ENCODE measurements at places on chromosomes 1 and 21.

DNA sequence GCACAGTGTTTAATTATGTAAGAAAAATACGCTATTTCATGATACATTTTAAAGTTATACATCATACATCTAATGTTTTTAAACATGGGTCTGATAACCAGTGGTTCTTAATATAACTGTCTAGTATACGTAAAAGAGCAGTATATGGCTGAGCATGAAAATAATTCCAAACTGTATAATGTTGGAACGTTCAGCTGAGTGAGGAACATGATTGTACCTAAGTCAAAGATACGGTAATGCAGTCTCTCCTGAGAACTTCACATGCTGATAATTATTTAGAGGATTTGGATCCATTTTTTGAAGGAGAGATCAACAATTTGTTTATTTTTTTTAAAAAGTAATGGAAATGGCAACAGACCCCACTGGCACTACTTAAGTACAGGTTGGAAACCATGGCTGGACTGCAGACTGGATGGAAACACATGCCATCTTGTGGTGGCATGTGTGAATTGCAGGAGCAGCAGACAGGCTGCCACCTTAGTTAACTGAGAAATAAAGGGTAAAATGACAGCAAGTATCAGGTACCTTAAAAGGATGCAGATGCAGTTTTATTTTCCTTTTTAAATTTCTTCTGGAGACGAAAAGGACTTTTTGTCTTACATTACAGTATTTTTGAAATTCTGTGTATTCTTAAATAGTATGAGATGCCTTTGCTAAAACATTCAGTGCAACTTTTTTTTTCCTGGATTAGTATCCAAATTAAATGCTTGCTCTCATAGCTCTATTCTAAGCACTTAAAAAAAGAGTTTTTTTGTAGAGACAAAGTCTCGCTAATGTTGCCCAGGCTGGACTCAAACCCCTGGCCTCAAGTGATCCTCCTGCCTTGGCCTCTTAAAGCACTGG lies 73.8 kb downstream of the MTR start:
- DNase-seq: peak; percentile 14

DNA sequence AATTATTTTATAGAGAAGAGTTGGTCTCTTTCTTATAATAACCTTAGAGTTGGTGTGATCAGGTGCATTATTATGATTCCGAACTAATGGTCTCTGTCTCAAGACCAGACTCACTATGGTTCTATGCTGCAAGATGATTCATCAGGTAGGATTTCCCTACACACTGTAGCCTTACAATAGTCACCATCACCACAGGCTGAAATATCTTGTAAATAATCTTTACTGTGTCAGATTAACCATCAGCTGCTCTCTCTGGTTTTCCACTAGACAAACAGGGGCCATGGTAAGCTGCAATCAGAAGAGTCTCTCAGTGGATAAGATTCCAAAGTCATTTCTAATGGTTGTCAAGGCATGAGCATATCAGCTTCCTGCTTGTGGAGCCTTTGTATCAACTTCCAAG lies 4.4 kb upstream of the GBP4 start:
- DNase-seq: no peak

DNA sequence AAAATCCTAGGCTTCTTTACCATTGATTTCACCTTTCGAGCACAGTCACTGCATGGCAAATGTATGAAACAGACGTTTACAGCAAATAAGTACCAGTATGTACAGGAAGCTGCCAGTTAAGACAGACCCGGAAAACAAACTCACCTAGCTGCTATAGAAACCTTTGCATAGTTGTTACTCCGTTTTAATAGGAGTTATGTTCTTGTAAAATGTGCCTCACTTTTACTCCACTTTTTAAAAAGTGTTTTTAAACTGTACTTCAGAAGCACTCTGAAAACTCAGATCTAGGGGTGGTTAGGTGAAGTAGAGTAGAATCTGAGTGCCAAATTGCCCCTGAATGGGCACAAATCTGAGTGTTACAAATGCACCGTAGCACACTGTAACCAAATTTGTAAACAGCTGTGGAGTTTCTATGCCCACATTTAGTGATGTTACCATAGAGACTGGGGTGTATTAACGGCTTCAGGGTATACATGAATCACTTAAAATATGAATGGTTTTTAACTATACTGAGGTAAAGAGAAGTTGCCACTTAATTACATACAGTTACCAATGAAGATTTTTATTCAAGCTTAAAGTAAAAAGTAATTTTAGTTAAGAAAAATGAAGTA lies 30.7 kb downstream of the CNIH4 start:
- no peak for DNase-seq

- DNase-seq: no peak
These were observed 39.7 kb upstream of the MAP10 start for GRCh38 chr1:232765542-232765941.

DNA sequence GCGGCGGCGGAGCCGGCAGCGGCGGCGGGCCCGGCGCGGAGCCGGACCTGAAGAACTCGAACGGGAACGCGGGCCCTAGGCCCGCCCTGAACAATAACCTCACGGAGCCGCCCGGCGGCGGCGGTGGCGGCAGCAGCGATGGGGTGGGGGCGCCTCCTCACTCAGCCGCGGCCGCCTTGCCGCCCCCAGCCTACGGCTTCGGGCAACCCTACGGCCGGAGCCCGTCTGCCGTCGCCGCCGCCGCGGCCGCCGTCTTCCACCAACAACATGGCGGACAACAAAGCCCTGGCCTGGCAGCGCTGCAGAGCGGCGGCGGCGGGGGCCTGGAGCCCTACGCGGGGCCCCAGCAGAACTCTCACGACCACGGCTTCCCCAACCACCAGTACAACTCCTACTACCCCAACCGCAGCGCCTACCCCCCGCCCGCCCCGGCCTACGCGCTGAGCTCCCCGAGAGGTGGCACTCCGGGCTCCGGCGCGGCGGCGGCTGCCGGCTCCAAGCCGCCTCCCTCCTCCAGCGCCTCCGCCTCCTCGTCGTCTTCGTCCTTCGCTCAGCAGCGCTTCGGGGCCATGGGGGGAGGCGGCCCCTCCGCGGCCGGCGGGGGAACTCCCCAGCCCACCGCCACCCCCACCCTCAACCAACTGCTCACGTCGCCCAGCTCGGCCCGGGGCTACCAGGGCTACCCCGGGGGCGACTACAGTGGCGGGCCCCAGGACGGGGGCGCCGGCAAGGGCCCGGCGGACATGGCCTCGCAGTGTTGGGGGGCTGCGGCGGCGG lies 1.0 kb downstream of the ARID1A start:
- DNase-seq: peak; percentile 48

- DNase-seq: no peak
These were observed 35.9 kb downstream of the HEATR1 start for GRCh38 chr1:236568285-236568894.

- no peak for DNase-seq
These were observed 26.8 kb downstream of the RAB3B start for GRCh38 chr1:51963592-51964308.

GRCh38 chr1:33606272-33606671 lies 133.8 kb downstream of the ZSCAN20 start:
- no peak for DNase-seq

DNA sequence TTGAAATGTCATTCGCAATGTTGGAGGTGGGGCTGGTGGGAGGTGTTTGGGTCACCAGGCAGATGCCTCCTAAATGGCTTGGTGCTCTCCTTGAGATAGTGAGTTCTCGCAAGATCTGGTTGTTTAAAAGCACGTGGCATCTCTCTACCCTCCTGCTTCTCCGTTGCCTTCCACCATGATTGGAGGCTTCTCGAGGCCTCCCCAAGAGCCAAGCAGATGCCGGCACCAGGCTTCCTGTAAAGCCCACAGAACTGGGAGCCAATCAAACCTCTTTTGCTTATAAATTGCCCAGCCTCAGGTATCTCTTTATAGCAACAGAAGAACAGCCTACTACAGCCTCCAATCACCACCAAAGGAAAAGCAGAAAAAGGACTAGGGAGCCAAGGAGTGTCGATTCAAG lies 80.5 kb downstream of the PDE9A start:
- no peak for DNase-seq

DNA sequence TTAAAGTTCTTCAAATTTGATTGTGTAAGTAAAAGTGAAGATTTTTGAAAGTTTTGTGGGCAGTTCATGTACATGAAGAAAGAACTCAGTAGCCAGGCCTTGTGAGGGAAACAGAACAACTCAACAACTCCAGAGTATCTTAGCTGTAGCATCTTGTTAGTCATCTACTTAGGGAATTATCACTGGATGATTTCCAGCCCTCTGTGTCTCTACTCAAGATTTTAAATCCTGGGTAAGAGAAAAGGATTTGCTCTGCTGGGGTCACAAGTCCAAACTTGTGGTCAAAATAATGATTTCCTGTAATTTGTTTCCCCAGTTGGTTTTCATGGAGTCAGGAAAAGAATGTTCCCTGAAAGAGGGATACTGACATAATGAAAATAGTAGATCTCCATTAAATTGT lies 8.2 kb downstream of the OR10T2 start:
- no peak for DNase-seq

- no peak for DNase-seq
These were observed 73.3 kb upstream of the SLC44A3 start for GRCh38 chr1:94746635-94747525.

- no peak for DNase-seq
These were observed 428.2 kb downstream of the MRPL39 start for GRCh38 chr21:25179116-25179515.

GRCh38 chr21:17901458-17902079 lies 82.4 kb upstream of the C21orf91 start:
- DNase-seq: no peak

DNA sequence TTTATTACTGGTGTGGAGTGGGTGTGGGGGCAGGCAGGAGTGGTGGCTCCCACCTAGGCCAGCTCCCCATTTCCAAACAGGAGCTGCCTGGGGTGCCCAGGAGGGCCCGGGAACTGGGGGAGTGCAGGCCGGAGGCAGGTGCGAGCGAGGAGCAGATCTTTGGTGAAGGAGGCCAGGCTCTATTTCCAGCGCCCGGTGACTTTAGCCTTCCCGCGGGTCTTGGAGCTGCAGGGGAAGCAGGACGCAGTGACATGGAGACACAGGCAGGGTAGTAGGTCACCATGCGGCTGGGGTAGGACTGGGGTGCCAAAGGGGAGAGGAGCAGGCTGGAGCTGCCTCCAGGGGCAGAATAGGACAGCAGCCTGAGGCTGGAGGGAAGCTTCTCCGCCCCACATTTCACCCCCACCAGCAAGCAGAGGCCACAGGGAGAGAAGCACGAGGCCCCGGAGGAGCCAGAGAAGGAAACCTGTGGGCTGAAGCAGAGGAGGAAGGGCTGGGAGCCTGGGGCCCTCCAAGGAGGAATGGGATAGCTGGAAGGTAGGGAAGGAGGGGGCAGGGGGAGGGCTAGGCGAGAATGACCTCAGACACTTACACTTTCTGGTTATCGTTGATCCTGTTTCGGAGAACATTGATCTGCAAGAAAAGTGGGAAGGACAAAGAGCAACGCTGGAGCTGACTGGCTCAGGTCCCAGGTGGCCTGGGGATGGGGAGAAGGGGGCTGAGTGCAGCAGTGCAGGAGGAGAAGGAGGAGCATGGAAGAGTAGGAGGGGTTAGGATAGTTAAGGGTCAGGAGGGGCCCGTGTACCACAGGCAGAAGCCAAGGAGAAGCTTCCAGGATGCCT lies 18.2 kb downstream of the TNNT2 start:
- no peak for DNase-seq

GRCh38 chr1:182101415-182102042 lies 40.0 kb upstream of the ZNF648 start:
- no peak for DNase-seq

DNA sequence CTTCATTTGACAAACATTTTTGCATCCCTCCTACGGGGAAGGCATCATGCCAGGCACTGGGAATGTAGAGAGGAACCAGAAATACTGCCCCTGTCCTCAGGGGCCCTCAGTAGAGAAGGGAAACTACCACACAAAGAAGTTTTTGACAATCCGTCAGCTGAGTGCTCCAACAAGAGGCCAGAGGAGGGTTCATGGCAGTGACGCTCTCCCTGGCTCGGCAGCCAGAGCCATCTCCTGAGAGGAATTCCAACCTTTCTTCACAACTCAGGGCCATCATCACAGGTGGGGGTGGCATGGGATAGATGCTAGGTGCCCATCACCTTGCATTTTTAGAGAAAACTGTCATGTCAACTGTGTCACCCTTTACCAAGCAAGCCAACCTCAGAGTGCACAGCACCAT lies 154.1 kb downstream of the HIVEP3 start:
- no peak for DNase-seq

DNA sequence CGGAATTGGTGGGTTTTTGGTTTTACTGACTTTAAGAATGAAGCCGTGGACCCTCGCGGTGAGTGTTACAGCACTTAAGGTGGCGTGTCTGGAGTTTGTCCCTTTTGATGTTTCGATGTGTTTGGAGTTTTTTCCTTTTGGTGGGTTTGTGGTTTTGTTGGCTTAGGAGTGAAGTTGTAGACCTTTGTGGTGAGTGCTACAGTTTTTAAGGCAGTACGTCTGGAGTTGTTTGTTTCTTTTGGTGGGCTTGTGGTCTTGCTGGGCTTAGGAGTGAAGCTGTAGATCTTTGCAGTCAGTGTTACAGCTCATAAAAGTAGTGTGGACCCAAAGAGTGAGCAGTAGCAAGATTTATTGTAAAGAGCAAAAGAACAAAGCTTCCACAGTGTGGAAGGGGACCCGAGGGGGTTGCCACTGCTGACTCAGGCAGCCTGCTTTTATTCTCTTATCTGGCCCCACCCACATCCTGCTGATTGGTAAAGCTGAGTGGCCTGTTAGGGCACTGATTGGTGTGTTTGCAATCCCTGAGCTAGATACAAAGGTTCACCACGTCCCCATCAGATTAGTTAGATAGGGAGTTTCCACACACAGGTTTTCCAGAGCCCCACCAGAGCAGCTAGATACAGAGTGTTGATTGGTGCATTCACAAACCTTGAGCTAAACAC lies 20.9 kb downstream of the HENMT1 start:
- DNase-seq: peak; percentile 20

GRCh38 chr1:226653311-226653921 lies 85.7 kb downstream of the ITPKB start:
- DNase-seq: peak; percentile 40

DNA sequence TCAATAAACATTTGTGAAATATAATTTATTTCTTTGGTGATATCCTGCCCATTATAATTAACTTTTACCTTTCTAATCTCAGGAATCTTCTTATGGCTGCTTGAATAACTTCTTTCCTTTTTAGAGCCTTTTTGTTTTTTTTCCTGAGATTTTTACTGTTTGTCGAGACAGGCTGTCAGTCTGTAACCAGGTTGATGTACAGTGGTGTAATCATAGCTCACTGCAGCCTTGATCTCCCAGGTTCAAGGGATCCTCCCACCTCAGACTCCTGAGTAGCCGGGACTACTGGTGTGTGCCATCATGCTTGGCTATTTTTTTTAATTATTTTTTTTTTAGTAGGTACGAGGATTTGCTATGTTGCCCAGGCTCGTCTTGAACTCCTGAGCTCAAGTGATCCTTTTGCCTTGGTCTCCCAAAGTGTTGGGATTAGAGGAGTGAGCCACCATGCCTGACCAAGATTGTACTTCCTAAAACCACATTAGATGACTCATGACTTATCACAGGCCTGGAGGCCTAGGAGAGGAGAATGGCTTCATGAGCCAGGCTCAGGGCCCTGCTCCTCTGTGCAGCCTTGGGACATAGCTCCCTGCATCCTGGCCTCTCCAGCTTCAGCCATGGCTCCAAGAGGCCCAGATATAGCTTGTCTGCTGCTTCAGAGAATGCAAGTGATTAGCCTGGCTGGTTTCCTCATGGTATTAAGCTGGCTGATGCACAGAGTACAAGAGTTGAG lies 48.6 kb downstream of the CTH start:
- DNase-seq: no peak

Data from activated T-helper 1 cell treated with anti-CD3 and anti-CD28 coated beads, Interleukin-12 subunit alpha, Interleukin-12 subunit beta, Interleukin-2, Interleukin-4 antibody, amounts not matched to agents 30 ng/mL and 10 ng/mL and 1 ng/mL, durations not matched to agents 14 hours and 24 hours and 36 hours (primary cell).